LoVo (cell line): ENCODE measurements at places on chromosomes 6 and 20.

GRCh38 chr6:170043881-170044790 is 246.7 kb downstream of the DLL1 start:
- DNase-seq = no peak

DNA sequence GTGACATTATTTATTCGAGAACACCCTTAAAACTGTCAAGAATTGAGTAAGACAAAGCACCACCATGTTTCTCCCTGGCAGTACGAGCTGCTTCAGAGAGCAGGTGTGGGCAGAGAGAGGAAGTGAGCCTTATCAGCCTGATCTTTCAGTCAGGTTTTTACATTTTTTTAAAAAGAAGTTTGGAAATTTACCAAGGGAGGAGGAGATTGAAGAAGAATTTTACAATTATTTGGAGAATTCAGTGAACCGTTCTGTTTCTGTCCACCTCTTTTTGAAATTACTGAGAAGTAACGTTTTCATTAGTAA is 75.5 kb downstream of the ZDHHC14 start:
- DNase-seq = no peak

DNA sequence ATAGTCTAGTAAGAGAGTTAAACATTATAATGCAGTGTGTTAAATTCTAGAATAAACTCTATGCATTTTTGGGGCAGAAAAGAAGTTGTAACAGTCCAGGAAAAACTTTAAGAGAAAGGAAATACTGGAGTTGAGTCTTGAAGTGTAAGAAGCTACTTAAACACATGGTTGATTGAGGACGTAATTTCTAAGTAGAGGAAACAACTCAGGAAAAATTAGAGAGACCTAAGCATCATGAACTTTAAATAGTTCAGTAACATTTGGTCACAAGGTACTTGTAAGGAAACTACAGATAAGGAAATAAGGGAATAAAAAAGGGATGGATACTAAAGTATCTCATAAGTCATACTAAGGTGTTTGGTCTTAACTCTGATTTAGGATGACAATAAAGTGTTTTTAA is 4.7 kb upstream of the TRDN start:
- no peak for DNase-seq

DNA sequence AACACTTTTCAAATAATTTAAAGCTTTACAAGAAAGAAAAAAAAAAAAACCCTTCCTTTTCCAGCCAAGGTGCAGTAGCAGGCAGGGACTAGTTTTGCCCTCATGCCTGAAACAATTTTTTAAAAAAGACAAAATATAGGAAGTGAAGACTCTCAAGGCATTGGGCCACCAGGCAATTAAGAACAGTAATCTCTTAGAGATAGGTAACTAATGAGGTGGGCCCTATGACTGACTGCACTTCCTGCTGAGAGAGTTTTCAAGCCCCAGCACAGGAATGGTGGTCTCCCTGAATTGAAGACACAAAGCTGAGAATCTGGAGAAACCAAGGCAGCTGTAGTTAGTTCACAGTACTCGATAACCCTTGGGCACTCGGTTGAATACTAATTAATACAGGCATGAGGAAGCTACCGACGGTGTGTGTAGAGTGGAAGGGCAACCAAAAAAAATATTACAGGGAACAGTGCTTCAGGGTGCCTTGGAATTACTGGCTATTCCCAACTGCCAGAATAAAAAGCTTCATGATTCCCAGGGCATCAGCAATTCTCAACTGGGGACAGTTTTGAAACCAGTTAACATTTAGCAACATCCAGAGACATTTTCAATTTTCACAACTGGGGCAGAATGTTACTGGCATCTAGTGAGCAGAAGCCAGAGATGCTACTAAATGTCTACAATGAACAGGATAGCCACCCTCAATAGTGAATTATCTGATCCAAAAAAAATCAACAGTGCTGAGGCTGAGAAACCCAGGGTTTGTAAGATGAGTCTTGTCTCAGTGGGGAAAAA is 36.0 kb upstream of the PLN start:
- no peak for DNase-seq

DNA sequence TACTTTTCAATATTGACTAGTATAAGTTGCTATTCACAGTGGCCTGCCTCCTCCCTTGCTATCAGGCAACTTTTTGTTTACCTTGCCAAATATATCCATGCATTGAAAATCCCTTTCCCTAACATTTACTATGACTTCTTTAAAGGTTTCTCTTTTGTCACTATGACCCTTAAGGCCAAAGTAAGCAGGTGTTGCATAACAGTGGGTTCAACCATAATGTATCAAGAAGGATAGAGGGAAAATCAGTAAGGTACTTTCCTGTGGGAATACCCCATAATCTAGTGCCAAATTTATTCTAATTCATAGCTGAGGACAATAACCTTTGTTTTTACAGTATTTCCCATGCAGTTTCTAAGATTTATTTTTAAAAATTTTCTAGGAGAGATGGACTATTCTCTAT is 527.6 kb downstream of the CDKAL1 start:
- no peak for DNase-seq

DNA sequence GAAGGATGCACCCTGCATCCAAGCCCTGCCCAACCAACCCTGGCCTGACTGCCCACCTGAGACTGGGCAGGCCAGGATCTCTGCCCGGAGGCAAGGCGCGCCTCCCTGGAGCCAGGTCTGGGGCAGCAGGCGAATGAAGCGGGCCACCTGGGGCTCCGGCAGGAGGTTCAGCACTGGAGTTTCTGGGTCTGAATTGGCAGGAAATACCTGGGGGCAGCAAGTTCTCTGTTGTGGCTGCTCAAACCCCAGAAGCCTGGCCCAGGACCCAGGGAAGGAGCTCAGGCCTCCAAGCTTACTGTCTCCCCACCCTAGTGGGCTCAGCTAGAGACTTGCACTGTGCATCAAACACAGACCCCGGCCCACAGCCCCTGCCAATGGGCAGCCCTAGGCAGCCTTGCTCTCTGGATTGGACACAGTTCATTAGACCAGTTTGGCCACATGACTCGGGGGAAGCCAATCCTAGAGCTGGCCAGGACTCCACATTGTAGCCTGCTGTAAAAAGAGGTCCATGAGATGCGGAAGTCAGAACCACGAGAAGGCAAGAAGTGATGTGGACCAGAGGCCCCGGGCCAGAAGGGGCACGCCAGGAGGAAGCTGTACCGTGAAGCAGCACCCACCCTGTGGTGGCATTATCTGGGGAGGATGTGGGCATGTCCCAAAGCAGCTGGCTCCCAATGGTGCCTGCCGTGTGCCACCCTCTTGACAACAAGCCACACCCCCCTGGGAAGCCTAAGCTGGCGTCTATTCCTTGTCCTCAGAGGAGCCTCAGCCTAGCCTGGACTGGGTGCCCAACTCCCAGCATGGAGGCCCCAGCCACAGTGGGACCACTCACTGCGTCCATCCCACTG is 3.1 kb downstream of the CPXM1 start:
- DNase-seq = no peak

GRCh38 chr20:22862671-22863230 is 172.4 kb upstream of the SSTR4 start:
- no peak for DNase-seq
